ENCODE measurements at places on chromosomes 2 and 18.
A peak's percentile ranks its signal among the peaks of the same experiment; 100 is the strongest.

DNA sequence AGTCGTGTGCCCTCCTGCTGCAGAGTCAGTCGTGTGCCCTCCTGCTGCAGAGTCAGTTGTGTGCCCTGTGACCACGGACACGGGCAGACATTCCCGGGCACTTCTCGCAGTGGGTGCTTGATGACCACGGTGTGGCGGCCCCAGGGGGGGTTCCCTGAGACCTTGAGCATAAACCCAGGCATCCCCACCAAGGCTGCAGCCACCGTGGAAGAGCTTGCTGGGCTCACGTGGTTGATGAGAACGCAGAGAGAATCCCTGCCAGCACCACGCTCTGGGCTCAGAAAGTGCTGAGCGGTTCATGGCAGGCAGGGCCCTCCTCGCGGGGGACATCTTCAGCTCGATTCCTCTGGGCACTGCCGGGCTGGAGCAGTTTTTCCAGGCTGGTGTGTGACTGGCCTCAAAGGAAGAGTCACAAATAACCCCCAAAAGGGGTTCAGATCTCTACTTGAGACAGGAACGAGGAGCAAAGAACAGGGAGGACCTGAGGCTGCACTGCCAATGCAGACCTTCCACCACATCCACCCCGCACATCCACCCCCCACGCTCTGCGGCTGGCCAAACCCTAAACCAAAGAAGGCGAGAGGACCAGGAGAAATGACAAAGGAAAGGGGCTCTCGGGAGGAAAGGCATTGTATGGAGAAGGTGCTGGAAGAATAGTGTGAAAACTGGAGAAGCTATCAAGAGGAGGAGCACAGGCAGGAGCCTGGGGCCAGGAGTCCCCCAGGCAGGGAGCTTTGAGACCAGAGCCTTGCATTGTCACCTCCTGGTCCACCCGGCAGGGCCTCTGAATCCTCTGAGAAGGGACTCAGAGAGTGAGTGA lies 8.4 kb upstream of the PER2 start:
- no peak for DNase-seq

DNA sequence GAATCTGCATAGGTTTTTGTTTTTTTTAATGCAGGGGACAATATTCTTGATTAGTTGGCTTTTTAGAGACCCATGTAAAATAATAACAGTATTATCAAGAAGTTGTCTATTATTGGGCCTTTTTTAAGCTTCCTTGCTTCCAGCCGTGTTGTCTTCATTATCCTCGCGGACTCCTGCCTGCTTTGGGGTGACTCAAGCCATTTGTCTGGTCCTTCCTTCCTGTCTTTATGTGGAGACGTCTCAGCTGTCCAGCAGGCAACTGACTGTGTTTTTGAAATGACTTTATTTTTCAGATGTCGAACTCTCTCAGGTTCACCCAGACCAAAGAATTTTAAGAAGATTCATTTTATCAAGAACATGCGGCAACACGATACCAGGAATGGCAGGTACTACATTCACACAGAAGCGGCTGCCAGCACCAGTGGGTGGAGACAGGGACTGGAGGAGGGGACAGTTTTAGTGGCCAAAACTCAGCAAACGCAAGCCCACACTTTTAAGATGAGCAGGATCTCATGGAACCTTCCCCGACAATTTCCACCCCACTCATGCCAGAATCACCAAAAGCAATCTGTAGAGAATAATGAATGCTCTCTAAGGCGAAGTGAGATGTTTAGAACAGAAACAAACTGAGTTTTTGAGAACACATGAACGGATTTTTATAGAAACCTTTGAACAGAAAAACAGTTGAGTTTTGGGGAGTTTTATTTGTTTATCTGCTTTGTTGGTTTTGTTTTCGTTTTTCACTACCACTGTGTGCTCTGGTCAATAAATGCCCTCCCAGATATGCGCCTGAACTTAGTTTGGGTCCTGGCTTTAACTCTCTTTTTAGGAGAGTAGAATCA lies 59.1 kb downstream of the CABLES1 start:
- DNase-seq: no peak

DNA sequence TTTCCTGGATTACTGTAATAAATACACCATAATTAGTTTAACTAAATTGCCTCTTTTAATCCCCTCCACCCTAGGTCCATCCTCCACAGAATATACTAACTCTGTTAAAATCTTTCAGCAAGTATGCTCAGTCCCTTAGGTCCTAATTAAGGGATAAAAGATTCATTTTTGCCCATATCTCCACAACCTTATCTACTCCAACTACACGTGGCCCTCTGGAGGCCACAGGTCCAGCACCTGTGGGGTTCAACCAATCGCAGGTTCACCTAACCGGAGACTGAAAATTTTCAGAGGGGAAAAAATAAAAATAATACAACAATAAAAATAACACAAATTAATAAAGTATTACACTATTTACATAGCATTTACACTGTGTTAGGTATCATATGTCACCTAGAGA lies 86.4 kb downstream of the MAP4K3 start:
- no peak for DNase-seq

GRCh38 chr18:74418023-74418422 lies 39.1 kb downstream of the DIPK1C start:
- no peak for DNase-seq

DNA sequence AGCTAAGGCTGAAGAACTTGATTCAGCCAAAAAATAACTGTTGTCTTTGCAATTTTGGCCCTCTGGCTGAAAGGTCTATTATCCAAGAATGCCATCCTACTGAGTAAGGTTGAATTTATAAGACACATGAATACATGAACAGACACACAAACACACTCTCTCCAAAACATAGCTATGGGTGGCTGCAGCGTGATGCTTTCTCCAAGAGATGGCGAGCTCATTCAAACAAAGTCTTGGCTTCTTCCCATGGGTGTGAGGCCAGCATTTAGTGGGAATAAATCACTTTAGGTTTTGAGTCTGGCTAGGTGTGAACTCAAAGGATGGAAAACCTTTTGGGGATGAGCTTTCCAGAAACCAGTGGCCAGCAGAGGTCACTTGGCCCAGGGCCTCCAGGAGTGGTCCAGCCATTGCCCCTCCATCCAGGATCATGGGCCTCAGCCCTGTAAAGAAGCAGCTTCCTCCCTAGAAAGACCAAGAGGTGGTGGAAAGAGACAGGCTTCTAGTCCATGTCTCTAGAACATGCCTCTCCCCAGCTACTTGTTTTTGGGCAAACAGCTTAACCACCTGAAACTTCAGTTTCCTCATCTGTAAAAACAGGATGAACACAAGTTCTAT lies 11.0 kb upstream of the OSR1 start:
- no peak for DNase-seq

- no peak for DNase-seq
Measured at GRCh38 chr18:35343488-35343935, 708 bp downstream of the ZNF24 start.

DNA sequence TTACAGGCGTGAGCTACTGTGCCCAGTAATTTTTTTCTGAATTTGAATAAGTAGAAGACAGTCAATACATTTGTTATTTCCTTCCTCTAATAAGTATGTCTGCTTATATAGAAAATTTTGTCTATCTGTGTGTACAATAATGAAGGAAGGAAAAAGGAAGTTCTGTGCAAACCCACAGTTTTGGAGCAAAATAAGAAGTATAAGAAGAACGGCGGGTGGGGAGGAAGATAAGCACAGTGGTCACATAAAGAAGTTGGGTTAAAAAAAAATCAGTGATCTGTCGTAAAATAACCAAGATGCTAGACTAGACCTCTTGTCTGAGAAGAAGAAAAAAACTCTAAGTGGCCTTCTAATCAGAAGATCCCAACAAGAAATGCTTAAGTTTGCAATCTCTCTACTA lies 20.2 kb downstream of the MGAT4A start:
- DNase-seq: no peak

- DNase-seq: no peak
Measured at GRCh38 chr2:12766421-12766879, 49.7 kb downstream of the TRIB2 start.

DNA sequence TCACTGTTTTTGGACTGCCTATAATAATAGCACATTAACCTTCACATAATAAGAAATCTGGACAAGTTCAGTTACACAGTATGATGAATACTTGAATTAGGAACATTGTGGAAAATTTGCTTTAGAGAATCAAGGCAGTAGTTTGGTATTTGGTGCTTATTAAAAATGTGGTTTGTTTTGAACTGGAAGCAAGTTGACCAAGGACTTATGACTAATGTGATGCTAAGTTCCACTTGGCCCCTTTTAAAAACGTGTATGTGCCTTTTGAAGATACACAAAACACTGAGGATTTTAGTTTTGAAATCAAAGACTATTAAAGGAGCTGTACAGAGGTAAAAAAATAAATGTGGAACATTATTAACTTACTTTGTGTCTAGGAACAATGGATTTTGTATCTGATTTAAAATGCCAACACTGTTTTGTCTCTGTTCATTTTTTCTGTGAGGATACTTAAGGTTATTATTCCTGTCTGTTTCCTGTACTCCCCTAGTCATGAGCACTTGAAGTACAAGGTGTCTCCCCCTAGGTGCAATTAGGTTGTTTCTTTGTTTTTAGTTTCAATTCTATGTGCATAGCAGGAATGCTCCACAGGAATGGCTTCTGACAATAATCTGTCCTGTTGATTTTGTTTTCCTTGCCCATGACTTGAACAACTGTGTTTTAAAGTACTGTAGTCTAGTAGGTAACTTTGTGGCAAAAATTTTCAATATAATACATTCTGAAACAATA lies 49.6 kb upstream of the PTH2R start:
- DNase-seq: no peak

GRCh38 chr2:127637236-127637630 lies 8.7 kb upstream of the GPR17 start:
- no peak for DNase-seq

DNA sequence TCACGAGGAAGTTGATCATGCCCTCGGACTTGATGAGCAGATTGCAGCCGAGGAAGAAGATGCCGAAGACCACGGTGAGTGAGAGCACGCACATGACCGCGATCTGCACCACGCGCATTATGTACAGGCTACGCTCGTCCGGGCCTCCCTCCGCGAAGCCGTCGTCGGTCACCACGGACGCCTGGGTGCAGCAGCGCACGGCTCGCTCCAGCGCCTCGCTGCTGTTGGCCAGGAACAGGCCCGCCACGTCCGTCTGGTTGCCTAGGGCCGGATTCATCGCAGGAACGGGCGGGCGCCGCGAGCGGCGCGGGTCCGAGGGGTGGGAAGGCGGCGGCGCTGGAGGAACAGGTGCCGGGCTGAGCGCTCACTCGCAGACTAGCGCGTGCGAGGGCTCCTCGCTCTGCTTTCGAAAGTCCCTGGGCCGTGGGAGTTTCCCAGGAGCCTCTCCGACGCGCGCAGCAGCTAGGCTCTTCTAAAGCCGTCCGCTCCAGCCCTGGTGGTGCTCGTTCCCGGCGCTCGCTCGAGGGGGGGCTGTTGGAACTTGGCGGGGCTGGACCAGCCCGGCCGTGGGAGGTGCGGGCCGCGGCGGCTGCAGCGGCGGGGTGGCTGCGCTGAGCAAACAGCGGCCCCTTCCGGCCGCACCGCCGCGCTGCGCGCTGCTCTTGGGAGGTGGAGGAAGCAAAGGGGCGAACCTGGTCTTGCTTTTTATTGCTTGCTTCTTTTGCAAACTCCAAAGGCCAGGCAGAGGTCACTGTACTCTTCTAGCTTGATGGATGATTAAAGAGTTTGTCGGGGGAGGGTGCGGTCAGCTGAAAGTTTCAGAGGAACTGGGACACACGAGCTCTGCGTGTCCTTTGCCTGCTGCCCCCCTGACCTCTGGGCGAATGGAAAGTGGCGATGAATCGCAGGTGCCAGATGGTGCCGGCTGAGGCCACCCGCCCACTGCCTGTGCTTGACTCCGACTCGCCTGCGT lies at the start of gene RPRM:
TSS of gene RPRM (minus strand) at position 474 of the 973 bp plus-strand sequence. CDS start at position 277, 197 bp downstream.
- peak; percentile 50 for DNase-seq

GRCh38 chr18:13574761-13575160 lies 151.6 kb downstream of the FAM210A start:
- DNase-seq: no peak

- DNase-seq: no peak
Measured at GRCh38 chr2:226943862-226944620, 108.2 kb downstream of the RHBDD1 start.

DNA sequence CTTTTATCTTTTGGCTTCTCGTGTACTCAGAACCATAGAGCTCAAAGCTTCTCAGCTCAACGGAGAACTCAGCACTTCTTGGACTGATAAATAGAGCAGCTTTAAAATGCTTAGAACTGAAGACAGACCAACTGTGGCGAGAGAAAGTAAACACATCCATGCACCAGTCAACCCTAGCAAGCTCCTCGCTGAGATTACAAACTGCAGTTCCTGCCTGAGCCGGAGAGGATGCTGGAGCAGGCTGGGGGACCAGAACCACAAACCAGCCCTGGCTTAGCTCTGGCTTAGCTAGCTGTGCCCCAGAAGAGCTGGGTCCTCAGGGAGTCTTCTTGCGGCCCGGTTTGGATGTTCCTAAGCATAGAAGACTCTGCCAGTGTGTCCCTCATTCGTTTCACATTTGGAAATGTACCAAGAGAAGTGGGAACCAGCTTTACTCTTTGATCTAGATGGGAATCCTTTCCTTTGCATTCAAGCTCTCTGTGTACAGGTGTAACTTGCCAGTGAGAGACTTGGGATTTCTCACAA lies 5.6 kb downstream of the PAX8 start:
- no peak for DNase-seq

DNA sequence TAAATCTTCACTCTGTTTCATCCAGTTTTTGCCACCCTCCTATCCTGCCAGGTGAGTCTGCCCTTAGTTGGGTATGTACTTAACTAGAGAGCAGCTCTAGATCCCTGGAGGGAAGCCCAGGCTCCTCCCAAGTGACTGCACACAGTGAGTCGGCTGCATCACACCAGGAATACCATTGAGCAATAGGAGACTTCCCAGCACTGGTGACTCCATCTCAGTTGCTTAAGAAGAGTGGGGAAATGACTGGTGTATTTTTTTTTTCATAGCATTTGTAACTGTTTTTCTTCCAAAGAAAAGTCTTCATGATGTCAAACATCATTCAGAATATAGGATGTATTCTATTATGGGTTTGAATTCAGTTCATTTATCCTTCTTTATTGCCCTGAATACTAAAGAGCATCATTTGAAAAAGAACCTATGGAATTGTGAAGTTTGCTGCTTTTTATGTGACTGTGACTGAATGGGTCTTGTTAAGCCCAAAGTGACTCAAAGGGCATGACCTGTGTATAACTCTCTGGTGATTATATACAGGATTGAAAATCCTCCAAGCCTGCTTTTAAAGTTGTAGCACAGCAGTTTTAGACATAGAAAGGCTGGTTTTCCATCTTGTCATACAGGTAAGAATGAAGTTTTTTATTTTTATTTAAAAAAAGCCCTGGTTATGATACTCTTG lies 84.3 kb downstream of the MAP3K20 start:
- DNase-seq: no peak

DNA sequence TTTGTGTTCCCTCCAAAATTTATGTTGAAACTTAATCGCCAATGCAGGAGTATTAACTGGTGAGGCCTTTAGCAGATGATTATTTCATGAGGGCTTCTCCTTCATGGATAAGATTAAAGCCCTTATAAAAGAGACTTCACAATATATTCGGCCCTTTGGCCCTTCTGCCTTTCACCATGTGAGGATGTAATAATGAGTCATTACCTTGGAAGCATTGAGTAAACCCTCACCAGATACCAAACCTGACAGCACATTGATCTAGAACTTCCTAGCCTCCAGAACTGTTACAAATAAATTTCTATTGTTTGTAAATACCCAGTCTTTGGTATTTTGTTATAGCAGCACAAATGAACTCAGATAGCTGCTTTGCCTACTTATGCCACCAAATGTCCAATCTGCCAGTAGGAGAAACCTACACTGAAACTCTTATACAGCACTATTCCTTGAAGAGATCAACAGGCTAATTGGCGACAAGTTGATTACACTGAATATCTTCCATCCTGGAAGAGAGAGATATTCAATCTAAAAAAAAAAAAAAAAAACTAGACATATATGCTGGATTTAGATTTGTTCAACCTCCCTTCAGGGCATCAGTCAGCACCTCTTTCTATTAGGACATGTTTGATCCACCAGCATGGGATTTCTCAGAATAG lies 125.9 kb upstream of the COL5A2 start:
- no peak for DNase-seq

GRCh38 chr2:30769891-30770462 lies 37.3 kb downstream of the CAPN13 start:
- DNase-seq: no peak

All from stimulated activated CD4-positive, alpha-beta T cell treated with anti-CD3 and anti-CD28 coated beads, Interleukin-4, amount 100 ng/mL, for 1 hour (primary cell).